GM23338 (cell line): ENCODE measurements at places on chromosomes 3 and 15. TPM values are rescaled to one million over a fixed set of nuclear protein-coding genes. Genes with fewer than 3 reads are reported as not detected.

GRCh38 chr3:172107403-172107802 is 68.0 kb downstream of the FNDC3B start:
- H3K4me3 ChIP-seq, result no peak overlapping the region
- DNase-seq, result no peak
- H3K36me3 ChIP-seq, result no peaks in the 10 kb centered on the region
- H3K27me3 ChIP-seq, result no peaks in the 10 kb centered on the region
- H3K4me1 ChIP-seq, result peaks cover 52% of the 10 kb centered on the region
- no peak overlapping the region for H3K27ac ChIP-seq

GRCh38 chr15:62547584-62547983 is 382.5 kb upstream of the C2CD4B start:
- no peaks in the 10 kb centered on the region for H3K27me3 ChIP-seq
- no peak for DNase-seq
- H3K36me3 ChIP-seq, result no peaks in the 10 kb centered on the region
- no peak overlapping the region for H3K27ac ChIP-seq

DNA sequence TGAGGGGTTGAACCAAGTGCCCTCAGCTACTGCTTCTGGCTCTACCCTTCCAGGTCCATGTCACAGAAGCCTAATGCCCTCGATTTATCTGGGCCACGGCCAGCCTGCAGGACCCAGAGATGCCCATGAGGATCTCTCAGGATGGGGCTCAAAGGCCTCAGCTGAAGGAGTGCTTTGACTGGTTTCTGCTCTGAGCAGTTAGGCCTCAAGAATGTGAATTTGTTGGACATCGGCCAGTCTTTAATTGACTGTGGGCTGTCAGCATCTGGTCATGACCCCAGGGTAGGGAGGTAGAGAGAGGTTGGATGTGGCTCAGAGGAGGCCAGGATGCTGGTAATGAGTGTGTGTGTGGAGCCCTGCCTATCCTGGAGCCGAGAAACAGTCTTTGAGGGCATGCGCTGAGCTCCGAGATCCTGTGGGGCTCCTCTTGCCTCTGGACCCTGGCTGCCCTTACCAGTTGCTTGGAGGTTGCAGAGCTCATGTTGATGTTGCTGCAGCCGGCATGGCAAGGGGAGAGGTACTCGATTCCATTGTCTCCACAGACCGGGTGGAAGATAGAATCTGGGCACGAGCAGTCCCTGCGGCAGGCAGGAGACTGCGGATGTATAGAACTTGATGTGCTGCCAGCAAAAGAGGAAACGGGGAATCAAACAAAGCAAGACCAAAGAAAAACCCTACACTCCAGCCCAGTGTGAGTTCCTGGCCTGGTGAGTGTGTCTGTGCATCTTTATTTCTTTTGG is 49.1 kb upstream of the RAB6B start:
- no peak overlapping the region for H3K27ac ChIP-seq
- no peaks in the 10 kb centered on the region for H3K27me3 ChIP-seq
- no peak overlapping the region for H3K4me3 ChIP-seq
- no peak for DNase-seq

GRCh38 chr3:178459038-178459410 is 77.2 kb upstream of the KCNMB2 start:
- no peaks in the 10 kb centered on the region for H3K27me3 ChIP-seq
- no peak overlapping the region for H3K27ac ChIP-seq
- H3K4me1 ChIP-seq, result no peaks in the 10 kb centered on the region
- H3K36me3 ChIP-seq, result no peaks in the 10 kb centered on the region
- no peak overlapping the region for H3K4me3 ChIP-seq

RASL12 gene
- total RNA-seq, result 20.1 and 27.7 TPM in 2 replicates

GRCh38 chr3:181793006-181793405 is 81.3 kb downstream of the SOX2 start:
- no peaks in the 10 kb centered on the region for H3K36me3 ChIP-seq
- H3K27me3 ChIP-seq, result no peaks in the 10 kb centered on the region
- no peak overlapping the region for H3K27ac ChIP-seq
